ENCODE measurements at places on chromosomes 2 and 18.
A peak's percentile ranks its signal among the peaks of the same experiment; 100 is the strongest.

DNA sequence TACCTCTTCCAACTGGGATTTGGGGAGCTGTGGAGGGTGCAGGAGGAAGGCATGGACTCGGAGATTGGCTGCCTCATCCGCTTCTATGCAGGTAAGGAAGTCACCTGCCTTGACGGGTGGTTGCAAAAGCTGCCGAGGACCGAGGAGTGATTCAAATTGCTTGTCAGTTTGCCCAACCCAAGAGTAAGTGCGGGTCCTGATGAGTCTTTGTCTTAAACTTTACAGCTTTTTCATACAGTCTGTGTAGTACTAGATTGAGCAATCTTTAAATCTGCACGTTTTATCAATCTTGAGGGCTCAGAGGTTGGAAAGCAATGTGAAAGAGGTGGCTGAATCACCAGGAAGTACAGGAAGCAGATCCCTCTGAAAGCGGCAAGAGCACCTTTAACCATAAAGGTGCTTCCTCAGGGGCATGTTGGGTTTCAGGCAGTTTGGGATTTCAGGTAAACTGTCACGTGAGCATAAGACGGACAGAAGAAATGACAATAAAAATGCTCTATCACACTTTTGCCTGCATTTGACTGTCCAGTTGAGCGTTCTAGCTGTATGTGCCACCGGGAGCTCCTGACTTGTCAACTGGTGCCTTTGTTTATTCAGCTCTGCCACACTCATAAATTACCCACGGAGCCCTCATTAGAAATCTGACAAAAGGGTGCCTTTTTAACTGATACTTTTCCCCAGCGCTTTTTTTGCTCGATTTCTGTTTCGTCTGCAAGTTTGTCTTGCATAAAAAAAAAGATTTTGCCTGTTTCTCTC, 2.0 kb downstream of the PHLPP1 start:
- DNase-seq, result peak; percentile 43

- no peak for DNase-seq
Observed at GRCh38 chr2:168457190-168457895, 1.3 kb downstream of the CERS6 start.

DNA sequence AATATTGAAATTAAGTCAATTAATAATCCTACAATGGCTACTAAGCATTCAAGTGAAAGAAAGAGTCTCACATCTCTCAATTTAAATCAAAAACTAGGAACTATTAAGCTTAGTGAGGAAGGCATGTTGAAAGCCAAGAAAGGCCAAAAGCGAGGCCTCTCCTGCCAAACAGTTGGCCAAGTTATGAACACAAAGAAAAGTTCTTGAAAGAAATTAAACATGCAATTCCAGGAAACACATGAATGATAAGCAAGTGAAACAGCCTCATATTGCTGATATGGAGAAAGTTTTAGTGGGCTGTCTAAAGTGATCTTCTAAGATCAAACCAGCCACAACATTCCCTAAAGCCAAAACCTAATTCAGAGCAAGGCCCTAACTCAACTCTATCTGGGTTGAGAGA, 11.8 kb downstream of the RDH14 start:
- DNase-seq, result no peak

GRCh38 chr2:119659601-119660342, 19.2 kb upstream of the TMEM177 start:
- DNase-seq, result peak; percentile 26

GRCh38 chr2:150146879-150147278, 340.6 kb downstream of the RND3 start:
- no peak for DNase-seq

DNA sequence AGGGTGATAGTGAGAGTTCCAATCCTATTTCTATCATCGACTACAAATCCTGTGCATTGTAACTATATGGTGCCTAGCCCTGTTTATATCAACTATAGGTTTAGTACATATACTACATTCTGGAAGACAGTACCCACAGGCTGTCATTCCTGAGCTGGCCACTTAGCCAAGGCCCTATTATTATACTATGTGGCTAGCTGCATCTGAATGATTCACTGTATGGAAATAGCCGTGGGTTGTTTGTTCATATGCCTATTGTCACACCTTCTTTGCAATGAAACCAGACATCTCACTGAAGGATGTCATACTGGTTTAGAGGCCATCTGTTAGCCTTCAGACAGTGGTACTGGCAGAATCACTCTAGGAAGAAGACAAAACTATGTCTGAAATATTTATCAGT, 62.3 kb upstream of the FSIP2 start:
- no peak for DNase-seq

DNA sequence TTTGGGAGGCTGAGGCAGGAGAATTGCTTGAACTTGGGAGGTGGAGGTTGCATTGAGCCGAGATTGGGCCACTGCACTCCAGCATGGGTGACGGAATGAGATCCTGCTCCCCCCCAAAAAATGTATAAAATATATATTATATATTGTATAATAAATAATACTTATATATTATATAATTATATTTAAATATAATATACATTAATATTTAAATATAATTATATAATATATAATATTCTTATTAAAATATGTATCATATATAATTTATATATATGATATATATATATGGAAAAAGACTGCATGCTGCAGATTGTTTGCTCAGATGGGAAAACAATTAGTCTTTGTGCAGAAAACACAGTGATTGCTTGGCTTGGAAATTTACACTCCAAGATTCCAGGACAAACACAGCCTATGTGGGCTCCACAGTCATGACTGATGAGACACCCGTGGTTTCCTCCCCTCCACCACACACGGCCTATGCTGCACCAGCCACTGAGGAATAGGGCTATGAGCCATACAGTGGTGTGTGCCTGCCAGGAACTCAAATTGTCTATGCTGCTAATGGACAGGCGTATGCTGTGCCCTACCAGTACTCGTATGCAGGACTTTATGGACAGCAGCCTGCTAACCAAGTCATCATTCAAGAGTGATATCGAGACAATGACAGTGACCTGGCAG, 30.0 kb downstream of the PMAIP1 start:
- no peak for DNase-seq

DNA sequence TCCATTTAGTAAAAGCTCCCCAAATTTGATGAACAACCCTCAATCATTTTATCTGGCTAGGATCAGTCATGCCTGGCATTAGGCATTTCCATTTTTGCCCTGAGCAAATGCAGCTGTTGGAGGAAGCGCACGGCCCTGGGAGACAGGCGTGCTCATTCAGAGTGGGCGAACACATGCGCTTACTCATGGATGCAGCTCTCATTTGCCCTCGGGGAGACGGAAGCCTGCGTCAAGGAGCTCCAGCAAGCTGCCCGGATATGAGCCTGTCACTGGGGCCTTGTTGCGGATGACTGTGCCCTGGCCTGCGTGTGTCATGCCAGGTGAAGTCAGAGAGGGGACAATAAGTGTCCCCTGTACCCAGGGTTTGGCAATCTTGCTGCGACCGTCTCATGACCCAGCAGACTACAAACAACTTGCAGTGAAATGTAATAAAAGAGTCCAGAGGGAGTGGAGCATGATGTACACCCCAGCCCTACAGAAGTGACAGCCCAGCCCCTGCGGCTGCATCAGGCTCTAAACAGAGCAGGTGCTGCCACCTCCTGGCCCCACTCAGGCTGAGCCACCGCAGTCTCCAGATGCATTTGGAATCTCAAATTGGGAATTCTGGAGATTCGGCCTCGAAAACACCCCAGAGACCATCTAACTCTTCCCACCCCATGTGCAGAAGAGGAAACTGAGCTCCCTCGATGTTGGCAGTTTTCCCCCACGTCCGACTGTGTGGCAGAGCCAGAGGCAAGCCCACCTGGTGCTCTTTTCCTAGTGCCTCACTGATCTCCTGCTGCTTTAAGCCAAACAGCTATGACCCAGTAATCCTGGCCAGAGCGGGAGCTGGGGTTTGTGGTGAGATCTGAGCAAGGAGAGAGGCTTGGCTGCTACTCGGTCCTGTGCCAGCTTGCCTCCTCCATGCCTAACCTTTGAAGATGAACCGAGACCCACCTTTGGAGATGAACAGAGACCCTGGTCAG, 105.0 kb upstream of the ALK start:
- DNase-seq, result no peak

- DNase-seq, result no peak
Observed at GRCh38 chr2:223545830-223546229, 56.3 kb downstream of the SCG2 start.

GRCh38 chr18:23421277-23421676, 31.8 kb upstream of the RIOK3 start:
- DNase-seq, result no peak

GRCh38 chr2:172282944-172283343, 144.4 kb upstream of the ITGA6 start:
- DNase-seq, result no peak

DNA sequence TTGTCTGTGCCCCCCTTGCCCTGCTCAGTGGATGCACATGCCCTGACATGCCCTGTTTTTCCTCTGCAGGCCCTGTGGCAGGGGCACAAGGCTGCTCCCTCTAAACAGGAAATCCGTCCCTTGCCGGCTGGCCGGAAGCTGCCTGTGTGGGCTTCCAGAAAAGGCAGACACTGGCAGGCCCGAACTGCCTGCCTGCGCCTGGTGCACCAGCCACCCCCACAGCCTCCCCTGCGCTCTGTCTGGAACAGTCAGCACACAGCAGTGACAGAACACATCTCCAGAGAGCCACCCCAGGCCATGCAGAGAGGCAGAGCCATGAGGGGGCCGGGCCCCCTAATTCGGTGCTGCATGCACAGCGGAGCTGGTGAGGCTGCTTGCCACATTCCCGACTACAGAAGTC, 33.5 kb downstream of the LOXHD1 start:
- peak; percentile 6 for DNase-seq

GRCh38 chr2:152415796-152416195, 80.8 kb downstream of the FMNL2 start:
- DNase-seq, result no peak

DNA sequence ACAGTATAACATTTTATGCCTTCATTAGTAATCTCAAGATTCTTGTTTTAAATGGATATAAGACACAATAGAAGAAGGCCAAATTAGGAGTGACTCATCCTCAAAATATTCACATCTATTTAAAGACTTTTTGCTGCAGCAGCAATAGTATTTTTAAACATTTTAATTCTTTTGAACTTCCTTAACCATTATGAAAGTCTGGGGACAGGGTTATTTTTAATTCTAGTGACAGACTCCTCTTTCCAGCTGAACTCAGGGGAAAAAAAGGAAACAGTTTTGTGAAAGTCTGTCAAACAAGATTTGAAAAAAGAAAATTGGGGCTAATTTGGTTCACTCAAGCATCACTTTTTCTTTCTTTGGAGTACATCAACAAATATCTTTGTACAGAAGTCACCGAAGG, 541.8 kb downstream of the NUP35 start:
- DNase-seq, result no peak

- DNase-seq, result no peak
Observed at GRCh38 chr2:55880416-55881143, 43.0 kb downstream of the EFEMP1 start.

GRCh38 chr2:10237392-10238321, 65.0 kb upstream of the HPCAL1 start:
- no peak for DNase-seq

- DNase-seq, result peak; percentile 66
Observed at GRCh38 chr18:63098018-63098981, 221.3 kb downstream of the BCL2 start.

GRCh38 chr2:37156071-37156856, 516 bp downstream of the EIF2AK2 start:
- DNase-seq, result no peak

DNA sequence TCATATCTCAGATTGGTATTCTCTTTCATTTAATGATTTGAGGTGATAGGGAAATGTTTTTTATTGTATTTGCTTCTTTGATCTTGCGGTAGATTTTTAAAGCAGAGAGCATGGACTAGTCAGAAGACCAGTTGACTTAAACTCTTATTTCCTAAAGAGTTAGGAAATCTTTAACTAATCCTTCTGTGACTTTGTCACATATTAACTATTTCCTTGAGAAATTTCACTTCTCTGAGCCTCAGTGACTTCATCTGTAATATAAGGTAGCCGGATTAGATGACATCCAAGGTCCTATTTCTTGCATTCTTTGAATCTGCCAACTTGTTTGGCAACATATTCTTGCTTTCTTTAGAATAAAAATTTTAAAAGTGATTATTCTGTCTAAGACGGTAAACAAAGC, 55.6 kb downstream of the MTX2 start:
- no peak for DNase-seq

DNA sequence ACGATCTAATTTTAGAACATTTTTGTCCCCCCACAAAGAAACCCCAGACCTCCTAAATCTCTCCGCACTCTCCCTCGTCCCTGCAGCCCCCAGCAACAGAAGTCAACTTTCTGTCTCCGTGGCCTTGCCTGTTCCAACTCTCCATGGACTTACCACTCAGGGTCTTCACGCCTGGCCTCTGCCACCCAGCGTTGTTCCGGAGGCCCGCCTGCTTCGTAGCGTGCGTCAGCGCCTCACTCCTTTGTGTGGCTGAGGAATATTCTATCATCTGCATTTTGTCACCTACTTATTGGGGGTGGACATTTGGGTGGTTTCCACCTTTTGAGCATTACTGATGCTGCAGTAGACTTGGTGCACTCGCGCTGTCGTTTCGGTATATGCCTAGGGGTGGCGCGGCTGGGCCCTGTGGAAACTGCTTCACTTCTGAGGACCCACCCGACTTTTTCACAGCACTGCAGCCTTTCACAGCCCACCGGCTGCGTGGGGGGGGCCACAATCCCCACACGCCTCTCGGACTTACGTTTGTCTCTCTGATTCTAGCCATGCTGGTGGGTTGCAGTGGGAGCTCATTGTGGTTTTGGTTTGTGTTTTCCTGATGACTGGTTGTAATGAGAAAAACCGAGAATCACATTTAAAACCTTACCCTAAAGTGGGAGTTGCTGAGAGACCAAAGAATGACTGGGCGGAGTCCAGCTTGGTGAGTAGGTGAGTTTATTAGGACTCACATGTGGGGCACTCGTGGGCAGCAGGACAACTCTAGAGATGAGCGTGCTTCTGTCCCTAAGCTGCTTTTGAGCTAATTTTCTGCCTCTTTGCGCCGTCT, 1.4 kb upstream of the HSBP1L1 start:
- peak; percentile 85 for DNase-seq

GRCh38 chr2:174603280-174603679, 5.7 kb upstream of the WIPF1 start:
- peak; percentile 73 for DNase-seq

DNA sequence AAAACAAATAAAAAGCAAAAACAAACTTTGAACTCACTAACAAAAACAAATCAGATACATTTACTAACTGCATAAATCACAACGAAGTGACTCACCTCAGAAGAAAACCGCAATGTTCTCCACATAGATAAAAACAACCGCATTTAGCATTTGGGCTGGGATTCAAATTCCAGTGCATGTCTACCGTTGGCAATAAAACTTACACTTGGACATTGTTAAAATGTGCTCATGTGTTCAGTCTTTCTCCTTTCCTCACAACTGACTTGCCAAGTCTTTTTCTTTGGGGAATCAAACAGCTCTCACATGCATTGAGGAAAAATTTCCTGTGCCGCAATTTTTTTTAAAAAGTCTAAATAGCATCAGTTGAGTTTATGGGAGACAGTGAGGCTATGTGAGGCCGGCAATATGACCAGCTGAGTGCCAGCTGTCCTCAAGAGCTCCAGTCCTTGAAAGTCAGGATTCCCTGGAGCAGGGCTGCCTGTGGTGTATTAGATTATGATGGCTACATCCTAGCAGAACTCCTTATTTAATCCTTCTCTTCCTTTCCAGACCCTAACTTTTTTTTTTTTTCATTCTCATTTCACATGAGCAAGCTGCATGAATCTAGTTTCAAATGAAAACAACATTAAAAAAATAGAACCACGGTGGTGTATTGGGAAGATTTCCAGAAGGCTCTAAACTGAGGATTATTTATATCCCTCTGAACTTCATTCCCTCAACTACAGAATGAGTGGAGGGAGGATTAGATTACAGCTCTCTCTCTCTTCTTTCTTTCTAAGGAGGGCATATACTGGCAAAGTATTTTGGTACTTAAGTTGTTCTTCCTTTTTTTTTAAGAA, 70.2 kb upstream of the MEIS1 start:
- DNase-seq, result no peak
